HEK293T (cell line): ENCODE measurements at places on chromosomes 1 and 21.

- no peak for DNase-seq
These were observed 795.1 kb downstream of the BRINP3 start for GRCh38 chr1:189682591-189682990.

DNA sequence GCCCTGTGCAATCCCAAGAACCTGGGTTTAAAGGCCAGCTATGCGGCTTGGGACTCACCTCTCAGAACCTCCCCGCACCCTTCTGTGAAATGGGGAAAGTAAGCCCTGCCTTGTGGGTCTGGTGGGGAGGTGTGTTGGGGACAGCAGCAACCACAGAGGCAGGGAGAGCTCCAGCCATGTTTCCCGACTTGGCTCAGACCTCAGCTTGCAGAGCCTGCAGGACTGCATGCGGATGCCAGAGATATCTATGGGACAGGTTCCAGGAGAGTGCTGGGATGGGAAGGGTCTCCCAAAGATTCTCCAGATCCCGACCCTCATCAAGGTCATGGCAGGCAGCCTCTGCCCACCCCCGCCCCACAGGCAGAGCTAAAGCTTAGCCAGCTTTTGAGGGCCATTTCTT, 20.2 kb downstream of the PADI1 start:
- no peak for DNase-seq

- no peak for DNase-seq
These were observed 261.0 kb downstream of the RHOU start for GRCh38 chr1:228996281-228996680.

- no peak for DNase-seq
These were observed 1.6 kb downstream of the ELF3 start for GRCh38 chr1:202011994-202012393.

DNA sequence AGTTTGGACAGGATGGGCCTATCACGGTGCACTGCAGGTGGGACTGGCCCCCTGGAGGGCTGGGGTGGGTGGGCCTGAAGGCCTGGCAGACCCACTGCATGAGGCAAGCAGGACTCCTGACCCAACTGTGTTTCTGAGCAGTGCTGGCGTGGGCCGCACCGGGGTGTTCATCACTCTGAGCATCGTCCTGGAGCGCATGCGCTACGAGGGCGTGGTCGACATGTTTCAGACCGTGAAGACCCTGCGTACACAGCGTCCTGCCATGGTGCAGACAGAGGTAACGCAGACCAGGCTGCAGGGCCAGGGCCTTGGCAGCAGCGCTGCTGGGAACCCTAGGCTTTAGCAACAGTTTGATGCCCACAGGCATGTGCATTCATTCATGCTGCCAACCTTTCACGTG, 29.0 kb upstream of the KDM4A start:
- no peak for DNase-seq

GRCh38 chr1:51295926-51296325, 34.4 kb downstream of the TTC39A start:
- DNase-seq, result no peak

- peak; percentile 26 for DNase-seq
These were observed 50.3 kb downstream of the LEPR start for GRCh38 chr1:65470766-65471165.

DNA sequence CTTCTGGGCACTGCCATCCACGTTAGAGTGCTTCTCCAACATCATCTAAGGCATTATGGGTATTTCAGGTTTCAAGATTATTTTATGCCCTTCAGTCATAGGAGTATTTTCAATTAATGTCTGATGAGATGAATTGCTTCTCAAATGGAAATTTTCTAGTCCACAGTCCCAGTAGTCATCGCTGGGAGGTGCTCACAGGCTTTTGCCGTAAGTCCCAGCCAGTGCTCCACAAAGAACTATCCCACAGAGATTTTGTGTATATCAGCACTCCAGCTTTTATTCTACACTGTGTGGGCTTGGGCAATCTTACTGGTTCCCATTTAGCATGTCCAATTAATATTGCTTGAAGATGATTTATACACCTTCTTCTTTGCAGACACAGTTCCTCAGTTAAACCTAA, 61.0 kb downstream of the SMYD2 start:
- no peak for DNase-seq

- no peak for DNase-seq
These were observed 6.1 kb downstream of the AADACL4 start for GRCh38 chr1:12649971-12650421.

DNA sequence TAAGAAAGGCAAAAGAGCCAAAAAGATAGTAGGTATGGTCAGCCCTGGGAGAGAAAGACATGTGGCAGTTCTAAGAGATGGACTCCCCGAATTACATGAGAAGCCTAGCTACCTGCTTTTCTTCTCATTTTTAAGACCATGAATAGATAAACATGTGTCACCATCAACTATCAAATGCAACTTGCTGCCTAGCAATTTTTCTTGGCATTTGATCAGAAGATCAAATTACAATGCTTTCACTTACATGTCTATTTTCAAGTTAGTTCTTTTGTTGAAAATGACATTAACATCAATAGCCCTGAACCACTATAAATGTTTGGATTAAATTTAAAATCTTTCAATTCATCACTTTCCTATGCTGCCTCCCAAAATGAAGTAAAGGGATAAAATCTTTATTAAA, 212.3 kb downstream of the HHIPL2 start:
- no peak for DNase-seq

- DNase-seq, result peak; percentile 69
These were observed 12.4 kb downstream of the ARPC5 start for GRCh38 chr1:183622884-183623785.

DNA sequence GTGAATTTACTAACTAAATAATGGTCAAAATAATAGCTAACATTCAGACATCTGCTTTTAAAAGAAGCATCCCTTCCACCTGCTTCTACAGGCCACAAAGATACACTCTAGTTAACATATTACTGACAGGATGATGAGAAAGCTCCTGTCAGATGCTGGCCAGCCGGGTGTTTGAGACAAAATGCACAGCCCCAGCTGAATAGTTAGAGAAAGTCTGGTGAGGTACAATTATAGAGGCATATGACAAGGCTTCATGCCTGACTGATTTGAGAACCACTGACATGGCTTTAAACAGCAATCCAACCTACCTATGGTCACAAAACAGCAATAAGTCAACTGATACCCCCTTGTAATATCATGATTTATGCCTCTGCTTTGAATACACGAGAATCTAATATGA, 137.0 kb downstream of the DENND1B start:
- no peak for DNase-seq

- DNase-seq, result no peak
These were observed 103.3 kb upstream of the IFFO2 start for GRCh38 chr1:19059773-19060172.

DNA sequence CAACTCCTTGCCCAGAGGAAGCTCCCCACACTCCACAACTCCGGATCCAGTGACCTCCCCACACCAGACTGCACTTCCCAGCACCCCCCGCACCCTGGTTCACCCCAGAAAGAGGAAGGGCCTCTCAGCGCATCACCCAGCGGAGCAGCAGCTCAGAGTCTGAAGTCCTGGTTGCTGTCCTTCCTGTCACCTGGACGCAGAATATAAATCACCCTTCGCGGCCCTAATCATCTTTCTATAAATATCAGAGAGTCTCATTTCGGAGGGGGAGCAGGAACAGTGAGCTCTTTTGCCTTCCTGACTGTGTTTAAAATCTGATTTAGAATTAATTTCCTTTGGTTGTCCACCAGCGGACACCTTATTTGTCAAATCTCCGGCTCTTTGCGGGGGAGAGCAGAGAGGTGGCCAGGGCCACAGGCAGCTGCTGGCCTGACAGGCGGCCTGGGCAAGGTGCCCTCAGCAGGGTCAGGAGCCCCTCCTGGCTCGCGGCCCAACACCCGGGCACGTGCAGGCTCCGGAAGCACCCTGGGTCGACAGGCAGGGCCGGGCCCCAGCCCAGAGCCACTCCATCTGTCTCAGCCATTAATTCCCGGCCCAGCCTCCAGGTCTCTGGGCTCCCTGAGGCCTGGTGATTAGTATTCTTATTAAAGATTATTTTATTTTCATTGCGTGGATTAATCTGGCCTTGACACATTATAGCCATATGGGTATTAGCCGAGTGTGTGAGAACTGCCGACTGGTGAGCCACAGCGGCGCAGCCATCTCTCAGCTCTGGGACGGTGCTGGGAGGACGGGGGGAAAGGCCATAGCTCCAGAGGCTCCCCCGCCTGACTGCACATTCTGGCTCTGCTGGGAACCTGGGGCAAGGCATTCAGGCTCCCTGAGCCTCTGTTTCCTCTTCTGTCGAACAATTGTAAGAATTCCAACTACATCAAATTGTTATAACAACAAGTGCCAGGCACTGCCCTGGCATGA, 19.7 kb downstream of the EPHA8 start:
- DNase-seq, result no peak

DNA sequence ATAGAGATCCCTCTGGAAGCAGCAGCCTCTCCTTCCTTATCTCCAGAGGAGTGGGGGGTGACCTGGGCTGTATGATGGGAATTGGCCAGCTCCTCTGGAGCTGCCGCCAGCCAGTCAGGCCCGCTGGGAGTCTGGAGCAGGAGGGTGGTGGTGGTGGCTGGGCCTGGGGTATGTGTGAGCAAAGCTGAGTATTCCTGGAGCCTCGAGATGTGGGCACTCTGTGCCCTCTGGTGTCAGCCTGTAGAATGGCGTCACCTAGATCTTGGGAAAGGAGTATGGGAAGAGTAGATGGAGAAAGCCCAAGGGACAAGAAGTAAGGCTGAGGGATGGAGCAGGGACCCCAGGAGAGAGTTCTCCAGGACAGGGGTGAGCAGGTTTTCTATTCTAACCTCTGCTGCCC, 16.0 kb downstream of the VANGL2 start:
- peak; percentile 52 for DNase-seq

- DNase-seq, result no peak
These were observed 137.8 kb upstream of the KRTAP19-8 start for GRCh38 chr21:31176080-31176551.

DNA sequence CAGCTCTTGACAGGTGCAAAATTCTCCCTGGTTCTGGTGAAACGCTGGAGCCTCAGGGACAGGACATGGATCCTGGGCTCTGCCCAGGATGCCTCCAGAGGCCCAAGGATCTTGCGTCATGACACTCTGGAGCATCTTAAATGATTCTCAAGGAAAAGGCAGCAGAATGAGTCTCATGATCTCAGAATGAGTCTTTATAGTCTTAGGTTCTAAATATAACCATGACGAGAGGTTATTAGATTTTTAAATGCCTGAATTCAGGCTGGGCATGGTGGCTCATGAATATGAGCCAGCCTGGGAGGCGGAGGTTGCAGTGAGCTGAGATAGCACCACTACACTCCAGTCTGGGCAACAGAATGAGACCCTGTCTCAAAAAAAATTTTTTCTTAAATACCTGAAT, 55.5 kb downstream of the ECE1 start:
- DNase-seq, result no peak

- DNase-seq, result no peak
These were observed 566.8 kb upstream of the USP24 start for GRCh38 chr1:55781944-55782482.

- no peak for DNase-seq
These were observed 276.6 kb downstream of the SETD4 start for GRCh38 chr21:35783721-35784120.

GRCh38 chr21:32138658-32139057, 140.2 kb downstream of the MIS18A start:
- no peak for DNase-seq

DNA sequence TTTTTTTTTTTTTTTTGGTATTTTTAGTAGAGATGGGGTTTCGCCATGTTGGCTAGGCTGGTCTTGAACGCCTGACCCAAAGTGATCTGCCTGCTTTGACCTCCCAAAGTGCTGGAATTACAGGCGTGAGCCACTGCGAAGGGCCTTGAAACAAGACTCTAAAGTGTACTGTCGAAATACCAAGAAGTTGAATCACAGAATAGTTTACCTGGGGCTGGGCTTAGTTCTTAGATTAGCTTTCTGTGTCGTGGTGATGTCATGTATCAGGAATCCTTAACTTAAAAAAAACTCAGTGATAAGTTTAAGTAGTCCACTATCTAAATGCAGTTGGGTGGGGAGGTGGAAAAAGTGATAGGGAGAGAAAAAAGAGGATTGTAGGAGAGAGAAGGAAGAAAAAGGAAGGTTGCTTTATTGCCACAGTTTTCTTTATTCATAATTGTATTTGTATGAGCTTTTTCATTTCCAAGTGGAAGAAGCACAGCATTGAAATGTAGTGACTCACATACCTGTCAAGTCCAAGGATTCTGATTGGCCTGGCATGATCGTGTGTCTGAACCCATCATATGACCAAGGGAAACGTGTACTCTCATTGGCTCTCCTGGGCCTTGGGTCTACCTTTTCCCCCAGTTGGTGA, 13.4 kb downstream of the ITSN1 start:
- DNase-seq, result peak; percentile 20

DNA sequence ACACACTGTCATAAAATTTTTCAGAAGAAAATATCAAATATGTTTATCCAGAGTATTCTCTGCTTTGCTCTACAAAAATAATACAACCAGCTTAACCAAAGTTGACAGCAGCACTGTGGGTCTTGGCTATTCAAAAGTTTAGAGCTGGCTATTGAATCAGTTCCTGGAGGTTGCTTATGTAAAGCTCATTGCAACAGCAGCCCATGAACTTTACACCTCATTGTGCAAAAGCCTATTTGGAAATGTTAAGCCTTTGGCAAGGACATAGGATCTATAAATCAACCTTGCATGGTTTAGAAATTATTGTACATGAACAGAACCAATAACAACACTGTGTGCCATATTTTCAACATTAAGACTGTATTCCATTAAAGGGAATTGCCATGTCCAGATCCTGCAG, 714.9 kb downstream of the ADGRL2 start:
- no peak for DNase-seq

DNA sequence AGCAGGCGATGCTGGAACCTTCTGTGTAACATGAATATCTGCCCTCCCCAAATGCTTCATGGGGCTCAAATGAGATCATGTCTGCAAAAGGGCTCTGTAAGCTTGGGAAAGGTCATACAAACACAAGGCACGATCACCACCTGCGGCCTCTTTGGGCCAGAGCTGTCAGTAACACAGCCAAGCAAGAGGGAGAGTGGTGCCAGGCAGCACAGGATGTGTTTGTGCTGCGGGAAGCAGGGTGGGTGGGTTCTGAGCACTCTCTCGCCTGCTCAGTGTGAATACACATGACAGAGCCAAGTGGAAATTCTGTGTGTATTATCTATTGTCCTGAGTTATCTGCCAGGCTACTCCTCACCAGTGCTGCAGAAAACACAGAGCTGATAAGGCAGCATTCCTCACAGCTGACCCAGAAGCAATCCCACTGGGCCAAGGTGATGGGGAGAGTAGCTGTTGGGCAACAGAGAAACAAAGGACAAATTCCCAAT, 101.2 kb downstream of the LAMC2 start:
- DNase-seq, result no peak

DNA sequence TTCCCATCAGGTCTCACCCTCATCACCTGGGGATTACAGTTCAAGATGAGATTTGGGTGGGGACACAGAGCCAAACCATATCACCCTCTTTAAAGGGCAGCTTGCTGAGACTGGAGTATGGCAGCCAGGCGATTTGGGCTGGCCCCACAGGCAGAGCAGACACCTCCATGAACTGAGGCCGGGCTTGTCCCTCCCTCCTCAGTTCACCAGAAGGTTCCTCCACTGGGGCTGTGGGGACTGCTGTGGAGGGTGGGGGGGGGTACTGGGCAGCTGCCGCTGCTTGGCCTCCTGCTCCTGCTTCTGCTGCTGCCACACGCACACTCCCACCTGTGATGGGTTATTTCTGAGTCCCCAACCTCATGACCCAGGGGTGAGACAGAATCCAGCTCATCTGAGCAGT, 53.9 kb upstream of the PDE9A start:
- no peak for DNase-seq
